ENCODE measurements at places on chromosomes 16 and 17.

- DNase-seq: no peak
Observed at GRCh38 chr16:72621651-72622050, 426.3 kb downstream of the ZFHX3 start.

GRCh38 chr17:56786989-56787482 lies 46.7 kb downstream of the C17orf67 start:
- peak; percentile 89 for DNase-seq

- no peak for DNase-seq
Observed at GRCh38 chr17:14547016-14547415, 246.1 kb downstream of the HS3ST3B1 start.

GRCh38 chr16:3731126-3731935 lies 14.0 kb upstream of the TRAP1 start:
- no peak for DNase-seq

DNA sequence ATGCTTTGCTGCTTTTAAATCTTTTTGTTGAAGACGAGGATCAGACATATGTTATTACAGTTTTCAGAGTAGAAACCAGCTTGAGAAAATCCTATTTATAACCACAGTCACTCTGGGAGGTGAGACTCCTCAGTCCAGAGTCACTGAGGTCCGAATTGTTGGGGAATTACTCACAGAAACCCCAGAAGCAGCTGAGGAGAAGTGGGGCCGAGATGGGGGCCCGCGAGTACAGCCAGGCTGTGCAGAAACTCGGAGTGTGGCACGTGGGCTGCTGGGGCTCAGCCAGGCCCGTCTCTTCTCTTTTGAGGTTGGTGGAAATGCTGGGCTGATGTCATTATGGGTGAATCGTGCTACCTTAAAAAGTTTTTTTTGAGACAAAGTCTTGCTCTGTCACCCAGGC lies 14.4 kb upstream of the GNG13 start:
- DNase-seq: no peak

DNA sequence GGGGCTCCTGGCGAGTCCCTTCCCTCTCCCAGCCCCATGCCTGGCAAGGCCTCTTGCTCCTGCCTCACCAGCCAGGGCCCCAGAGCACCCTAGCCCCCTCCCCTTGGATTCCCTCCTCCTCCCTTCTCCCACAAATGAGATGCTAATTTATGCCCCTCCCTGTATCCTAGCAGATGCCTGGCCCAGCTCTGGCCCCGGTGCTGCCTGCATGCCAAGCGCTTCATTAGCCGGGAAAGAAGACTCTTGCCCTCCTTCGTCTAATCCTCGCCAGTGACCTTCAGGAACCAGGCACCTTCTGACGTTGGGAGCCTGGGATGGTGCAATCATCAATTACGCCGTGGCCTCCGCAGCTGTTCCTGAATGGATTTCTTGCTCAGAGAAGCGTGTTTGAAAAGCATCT lies 127.8 kb downstream of the SDK2 start:
- no peak for DNase-seq

DNA sequence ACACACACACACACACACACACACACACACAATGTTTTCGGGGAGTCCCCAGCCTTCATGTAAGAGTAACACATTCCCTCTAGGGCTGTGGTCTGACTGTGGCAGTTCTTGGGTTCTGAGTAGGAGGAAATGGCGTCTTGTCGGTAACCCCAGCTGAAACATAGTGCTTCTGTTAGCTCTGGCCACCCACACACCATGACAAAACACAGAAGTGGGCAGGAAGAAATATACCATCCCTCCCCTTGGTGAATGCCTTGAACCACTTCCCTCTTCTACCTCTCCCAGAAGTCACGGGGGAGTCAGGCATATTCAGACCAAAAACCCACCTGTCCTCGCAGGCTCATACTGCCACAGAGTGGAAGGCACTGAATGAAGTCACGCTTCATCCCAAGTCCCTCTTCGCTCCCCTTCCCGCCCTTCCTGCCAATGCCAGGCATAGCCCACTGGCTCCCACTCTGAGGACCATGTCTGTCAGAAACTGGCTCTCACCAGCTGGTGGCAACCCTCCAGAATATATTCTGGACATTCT lies 11.5 kb downstream of the SLC35B1 start:
- no peak for DNase-seq

DNA sequence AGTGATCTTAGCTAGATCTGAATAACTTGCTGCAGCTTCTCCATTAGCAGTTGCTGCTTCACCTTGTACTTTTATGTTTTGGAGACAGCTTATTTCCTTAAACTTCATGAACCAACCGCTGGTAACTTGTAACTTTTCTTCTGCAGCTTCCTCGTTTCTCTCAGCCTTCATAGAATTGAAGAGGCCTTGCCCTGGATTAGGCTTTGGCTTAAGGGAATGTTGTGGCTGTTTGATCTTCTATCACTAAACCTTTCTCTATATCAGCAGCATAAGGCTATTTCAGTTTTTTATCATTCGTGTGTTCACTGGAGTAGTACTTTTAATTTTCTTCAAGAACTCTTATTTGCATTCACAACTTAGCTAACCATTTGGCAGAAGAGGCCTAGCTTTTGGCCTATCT lies 21.5 kb upstream of the TMEM92 start:
- no peak for DNase-seq

DNA sequence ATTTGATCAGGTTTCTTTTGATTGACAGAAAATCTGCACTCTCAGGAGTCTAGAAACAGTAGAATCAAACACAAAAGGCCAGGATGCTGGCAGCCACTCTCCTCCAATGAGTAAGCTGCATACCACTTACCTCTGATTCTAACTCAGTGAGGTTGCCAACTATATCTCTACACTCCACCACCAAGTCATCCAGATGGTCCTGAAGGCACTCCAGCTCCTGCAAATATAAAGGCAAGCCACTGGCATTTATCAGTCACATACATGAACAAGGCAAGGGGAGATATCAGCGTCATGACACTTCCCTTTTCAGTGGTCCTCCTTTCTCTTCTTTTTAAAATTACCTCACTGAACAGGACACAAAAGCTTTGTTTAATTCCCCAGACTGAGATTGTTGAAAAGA lies 53.1 kb upstream of the CLEC18B start:
- DNase-seq: no peak

DNA sequence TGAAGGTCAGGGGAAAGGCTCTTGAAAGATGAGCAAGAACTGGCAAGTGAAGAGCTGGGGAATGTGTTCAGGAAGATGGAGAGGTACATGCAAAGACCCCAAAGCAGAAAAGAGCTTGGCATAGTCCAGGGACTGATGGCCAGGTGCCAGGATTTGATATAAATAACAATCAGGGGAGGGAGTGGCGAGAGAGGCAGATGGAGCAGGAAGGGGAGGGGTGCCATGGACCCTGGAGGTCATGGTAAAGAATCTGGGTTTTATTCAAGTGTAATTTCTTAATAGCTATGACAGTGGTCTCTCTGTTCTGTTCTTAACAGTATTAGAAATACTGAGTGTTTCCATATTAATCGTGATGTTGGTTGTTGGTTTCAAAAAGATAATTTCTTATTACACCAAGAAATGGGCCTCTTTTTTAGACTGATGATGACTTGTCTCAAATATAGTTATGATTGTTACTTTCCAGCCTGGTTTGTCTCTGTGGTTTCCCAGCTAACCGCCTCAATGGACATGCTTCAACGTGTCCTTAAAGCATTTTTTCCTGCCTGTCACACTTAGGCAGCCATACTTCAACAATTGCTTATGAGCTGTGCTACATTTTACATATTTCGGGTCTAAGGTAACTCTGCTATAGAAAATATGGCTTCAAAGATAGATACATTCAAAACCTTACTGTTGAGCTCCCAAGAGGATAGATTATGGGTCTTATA lies 49.4 kb downstream of the MYH10 start:
- DNase-seq: no peak

GRCh38 chr17:73030995-73031394 lies 61.5 kb downstream of the SLC39A11 start:
- no peak for DNase-seq

DNA sequence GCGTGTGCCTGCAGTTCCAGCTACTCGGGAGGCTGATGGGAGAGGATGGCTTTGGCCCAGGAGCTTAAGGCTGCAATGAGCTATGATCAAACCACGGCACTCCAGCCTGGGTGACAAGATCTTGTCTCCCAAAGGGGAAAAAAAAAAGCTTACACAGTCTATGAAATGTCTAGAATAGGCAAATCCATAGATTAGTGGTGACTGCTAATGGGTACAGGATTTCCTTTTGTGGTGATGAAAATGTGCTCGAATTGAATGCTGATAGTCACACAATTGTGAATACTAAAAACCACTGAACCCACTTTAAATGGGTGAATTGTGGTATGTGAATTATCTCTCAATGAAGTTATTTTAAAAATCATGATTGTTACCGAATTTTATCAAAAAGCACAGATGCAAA lies 14.9 kb downstream of the USP7 start:
- DNase-seq: no peak

GRCh38 chr17:41814195-41814594 lies 1.4 kb downstream of the FKBP10 start:
- DNase-seq: no peak

DNA sequence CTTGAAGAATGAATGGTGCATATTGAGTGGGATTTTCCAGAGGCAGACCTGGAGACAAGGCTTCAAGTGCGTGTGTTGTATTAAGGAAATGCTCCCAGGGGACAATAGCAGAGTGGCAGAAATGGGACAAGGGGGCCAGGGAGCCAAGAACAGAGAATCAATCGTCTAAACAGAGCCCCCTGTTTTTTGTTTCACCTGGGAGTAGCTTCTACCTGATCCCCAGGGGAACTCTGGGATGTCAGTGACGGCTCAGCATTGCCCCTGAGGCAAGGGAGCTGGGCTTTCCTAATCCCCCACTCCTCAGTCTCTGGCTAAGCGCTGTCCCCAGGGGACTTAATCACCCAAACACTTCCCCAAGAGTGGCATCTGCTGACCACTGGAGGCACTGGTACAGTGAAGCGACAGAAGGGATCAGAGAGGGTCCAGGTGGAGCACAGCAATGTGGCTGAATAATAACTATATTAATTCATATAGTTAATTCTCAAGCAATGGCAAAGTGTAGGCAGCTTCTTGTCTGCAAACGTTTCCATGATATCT lies 35.7 kb upstream of the C16orf78 start:
- DNase-seq: no peak

GRCh38 chr17:49297141-49297540 lies 64.9 kb downstream of the ZNF652 start:
- DNase-seq: no peak

DNA sequence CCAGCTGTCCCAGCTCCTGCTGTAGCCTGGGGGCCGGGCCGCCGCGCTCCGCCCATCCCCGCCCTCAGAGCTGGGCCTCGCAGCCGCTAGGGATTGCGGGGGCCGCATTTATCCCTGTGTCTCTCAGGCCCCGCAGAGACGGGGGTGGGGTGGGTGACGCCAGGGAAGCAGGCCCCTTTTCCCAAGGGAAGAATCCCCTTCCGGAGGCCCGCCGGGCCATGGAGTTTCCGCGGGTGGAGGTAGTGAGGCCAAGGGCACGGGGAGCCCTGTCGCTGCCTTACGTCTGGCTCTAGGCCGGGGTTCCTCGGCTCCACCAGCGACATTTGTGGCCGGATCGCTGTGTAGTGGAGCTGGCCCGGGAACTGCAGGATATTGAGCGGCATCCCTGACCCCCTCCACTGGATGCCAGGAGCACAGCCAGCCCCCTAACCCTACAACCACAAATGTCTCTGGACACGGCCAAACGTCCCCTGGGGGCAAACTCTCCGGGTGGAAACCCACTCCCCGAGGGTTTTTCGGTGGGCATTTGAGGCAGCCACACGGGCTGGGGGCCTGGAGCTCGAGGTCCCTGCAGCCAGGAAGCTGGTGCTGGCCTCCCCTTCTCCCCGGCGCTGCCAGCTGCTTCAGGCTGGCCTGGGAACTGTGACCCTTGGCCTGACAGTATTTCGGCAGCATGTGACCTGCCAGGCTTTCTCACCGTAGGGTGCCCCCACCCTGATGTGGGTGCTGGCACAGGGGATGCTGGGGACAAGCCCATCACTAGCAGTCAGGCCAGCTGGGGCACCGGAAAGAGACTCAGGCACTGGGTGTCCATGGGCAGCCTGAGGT lies 12.0 kb upstream of the CD300A start:
- DNase-seq: no peak

DNA sequence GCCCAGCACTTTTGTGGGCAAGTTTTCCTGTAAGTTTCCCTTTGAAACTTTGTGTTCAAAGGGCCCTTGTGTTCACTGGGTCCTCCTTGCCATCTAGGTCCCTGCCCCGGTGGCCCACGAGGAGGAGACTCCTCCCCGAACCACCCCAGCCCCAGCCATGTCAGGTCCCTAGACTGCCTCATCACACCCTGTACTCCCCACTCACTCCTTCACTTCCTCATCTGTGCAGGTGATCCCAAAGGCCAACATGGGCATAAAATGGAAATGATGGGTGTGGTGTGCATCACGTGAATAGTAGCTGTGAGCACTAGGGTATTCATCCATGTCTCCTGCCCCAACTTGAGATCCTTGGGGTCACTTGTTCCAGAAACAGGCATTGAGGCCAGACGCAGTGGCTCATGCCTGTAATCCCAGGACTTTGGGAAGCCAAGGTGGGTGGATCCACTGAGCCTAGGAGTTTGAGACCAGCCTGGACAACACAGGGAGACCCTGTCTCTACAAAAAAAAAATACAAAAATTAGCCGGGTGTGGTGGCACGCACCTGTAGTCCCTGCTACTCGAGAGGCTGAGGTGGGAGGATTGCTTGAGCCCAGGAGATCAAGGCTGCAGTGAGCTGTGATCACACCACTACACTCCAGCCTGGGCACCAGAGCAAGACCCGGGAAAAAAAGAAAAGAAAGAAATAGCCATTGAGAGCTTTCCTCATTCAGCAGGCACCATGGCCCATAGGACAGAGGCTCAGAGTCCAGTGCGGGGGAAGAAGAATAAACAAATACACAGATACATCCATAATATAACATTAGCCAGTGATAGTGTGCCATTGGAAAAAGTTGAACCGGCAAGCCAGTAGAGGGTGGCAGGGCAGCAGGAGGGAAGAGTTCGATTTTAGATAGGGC lies 74.5 kb downstream of the KATNIP start:
- no peak for DNase-seq

DNA sequence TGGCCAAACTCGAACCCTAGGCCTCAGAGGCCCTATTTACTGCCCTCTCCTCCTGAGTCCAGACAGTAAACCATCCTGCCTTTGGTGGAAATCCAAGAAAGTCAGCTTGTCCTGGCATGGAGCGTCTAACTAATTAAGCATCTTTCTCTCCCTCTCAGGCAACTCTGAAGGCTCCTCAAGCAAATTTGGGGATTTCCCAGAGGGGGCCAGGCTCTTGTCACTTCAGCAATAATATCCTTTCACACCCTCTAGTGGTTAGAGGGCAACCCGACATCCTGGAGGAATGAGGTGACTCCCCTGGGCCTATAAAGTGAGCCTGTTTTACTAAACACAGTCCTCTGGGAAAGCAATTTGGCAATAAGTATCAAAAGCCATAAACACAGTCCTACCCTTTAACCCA lies 60.4 kb downstream of the NOG start:
- no peak for DNase-seq

DNA sequence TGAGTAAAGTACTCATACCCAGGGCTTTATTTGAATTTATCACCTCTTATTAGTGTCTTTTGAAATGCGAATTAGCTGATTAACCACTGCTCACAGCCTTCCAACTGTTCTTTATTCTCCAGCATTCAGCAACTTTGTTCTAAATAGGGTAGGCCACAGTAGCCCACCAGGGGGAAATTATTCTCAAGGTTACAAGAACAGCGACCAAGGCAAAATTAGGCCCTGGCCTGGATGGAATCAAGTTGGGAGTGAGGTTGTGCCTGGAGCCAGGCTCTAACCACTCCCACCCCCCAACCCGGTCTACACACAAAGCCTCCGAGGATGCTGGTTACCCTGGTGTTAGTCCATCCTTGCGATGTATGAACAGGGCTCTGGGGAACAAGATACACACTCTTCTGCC lies 245.5 kb downstream of the STX8 start:
- no peak for DNase-seq

GRCh38 chr16:86977076-86977676 lies 340.0 kb downstream of the C16orf95 start:
- DNase-seq: no peak

GRCh38 chr17:78151514-78152008 lies 5.4 kb downstream of the C17orf99 start:
- peak; percentile 90 for DNase-seq
